ENCODE measurements at places on chromosomes 2 and 18.
A peak's percentile ranks its signal among the peaks of the same experiment; 100 is the strongest.

DNA sequence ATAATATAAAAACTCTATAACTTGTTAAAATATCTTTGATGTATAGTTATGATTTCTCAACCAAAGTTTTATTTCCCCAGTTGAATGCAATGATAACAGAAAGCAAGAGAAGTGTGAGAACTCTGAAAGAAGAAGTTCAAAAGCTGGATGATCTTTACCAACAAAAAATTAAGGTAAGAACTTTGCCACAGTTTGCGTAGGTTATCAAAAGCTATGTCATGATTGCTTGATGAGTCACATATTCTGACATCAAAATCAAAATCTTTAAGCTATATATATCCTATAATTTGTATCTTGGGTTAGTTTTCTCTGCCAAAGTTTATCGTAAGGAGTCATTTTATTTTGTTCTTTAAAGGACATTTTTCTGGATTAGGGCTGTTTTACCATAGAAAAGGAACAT lies 35.0 kb downstream of the NDC80 start:
- DNase-seq, result no peak

DNA sequence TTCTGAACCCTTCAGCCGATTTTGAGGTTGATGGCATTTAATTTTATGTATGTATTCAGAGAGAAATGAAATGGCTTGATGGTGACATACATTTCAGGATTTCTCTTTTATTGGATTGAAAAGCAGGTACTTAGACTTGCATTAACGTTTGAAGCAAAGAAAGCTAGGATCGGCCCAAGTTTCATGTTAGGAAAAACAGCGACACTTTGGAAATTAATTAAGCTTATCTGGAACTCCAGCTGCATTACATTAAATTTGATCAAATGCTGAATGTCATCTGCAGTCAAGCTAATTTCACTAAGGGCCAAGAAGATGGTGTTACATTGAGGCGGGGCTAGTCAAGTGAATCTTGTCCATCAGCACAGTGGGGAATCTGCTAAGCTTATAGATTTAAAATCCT lies 441.8 kb downstream of the IRS1 start:
- DNase-seq, result no peak

GRCh38 chr18:48993586-48993985 lies 42.8 kb upstream of the SMAD7 start:
- no peak for DNase-seq

GRCh38 chr2:169222665-169223064 lies 139.7 kb downstream of the LRP2 start:
- peak; percentile 11 for DNase-seq

DNA sequence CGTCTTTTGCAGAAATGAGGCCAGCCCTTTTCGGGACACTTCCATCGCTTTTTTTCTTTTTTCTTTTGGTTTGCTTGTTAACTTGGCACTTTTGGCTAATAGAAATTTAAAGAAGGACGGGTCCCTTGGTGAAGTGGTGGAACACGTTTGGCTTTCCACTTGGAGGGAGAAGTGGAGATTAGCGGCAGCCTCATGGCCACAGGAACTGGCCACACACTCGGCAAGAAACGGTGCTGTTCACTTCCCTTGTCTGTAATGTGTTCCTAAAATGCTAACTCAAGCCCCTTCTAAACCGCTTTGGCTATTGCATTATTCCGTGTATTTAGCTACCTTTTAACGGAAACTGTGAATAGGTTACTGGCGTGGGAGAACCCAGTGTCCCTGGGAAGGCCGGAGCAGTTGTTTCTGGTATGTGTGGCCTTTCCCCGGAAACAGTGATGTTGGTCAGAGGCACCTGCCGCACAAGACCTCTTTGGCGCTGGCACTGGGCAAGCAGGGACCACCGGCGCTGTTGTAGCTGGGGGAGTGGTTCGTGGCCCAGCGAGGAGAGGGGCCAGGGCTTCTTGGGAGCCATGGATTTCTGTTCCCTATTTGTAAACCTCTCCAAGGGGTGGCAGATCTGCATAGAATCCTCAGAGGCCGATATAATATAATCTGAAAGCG lies 981 bp downstream of the RAMP1 start:
- no peak for DNase-seq

DNA sequence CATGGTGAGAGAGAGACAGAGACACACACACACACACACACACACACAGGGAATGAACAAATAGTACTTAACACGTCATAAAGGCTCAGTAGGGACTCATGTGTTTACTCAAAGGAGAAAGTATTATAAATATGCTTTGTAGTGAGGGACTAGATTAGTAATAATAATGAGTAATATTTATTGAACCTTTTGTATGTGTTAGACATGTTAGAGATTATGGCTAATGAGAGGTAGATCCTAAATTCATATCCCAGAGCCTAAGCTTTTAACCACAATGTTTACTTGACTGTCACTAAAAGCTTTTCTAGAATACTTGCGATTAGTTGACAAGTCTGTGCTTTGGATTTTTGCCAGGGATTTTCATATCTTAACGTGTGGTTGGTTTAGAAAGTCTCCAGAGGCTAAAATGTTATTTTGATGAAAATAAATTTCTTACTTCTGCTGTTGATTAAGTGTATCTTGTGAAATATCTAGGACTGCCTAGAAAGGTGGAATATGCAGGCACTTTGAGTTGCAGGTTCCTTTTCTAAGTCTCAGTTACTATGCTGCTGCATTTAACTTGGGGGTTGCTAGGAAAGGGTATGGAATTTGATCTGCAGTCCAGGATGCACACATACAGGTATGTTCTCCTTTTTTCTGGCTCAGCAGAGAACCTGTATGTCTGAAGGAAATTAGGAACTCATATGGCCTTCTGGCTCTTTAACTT lies 64.5 kb downstream of the UBR3 start:
- no peak for DNase-seq

DNA sequence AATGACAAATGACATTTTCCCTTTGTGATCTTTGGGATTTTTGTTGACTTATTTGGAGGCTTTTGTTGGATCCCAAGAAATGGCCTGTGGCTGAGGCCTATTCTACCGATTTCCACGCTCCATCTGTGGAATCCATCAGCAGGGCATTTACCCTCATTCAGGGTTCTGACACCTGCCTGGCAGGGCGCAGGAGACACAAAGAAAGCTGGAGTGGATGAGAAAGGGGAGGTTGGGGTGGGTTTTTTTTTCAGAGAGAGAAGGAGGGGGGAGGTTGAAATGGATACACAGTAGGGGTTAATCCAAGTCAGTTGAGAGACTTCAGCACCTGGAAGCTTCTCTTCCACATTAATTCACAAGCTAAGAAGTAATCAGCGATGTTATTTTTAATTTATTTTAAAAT lies 59.7 kb downstream of the PAX3 start:
- no peak for DNase-seq

GRCh38 chr18:44731530-44732237 lies 51.0 kb downstream of the SETBP1 start:
- no peak for DNase-seq

DNA sequence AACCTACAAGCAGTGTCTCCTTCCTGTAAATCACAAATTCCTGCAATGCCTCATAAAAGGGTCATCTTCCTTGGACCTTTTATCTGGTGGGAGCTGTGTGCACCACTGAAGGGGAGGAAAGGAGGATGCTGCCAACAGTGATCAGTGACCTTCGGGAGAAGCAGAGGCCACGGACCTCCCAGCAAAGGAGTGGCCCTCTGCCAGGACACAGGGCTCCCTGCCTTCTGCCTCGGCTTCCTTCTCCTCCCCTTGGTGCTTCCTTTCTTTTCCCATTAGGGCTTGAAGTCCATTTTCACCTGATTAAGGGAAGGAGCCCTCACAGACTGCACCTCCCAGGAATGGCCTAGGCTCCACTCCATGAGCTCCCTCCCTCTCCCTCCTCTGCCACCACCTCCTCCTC lies 85.3 kb upstream of the ITGA6 start:
- no peak for DNase-seq

DNA sequence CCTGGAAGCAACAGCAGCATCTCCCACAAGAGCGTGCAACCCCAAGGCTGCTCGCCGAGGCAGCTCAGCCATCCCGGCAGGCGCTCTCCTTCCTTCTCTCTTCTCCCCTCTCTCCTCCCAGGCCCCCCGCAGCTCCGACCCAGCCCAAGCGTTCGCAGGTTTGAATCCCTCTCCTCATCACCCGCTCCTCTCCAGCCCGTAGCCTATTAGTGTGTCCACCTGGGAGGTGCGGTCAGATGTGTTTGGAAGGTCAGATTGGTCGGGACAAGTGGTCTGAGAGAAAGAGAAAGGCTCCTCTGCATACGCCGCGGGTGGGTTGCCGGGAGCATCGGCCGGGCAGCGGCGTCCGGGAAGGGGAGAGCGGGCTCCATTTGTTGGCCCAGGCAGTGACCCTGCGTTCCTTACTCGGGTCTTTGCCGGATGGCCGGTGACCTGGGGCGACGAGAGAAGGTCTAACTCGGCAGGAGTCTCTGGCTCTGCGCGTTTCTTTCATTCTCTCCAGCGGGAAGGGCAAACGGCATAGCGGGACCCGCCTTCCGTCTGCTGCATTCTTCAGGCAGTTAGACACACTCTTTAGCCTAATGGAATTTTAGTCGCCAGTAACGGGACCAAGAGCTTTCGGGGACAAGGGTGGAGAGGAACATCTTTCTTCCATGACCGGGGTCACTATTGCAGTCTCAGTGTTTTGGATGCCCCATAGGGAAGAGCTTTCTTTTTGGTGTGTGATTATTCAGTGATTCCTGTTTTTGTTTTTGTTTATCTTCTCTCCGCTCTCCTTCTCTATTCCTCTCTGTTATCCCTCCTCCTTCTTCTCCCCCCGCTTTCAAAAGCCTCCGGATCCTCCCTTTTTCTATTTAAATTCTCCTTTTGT lies 1.1 kb upstream of the TMEFF2 start:
- DNase-seq, result no peak

DNA sequence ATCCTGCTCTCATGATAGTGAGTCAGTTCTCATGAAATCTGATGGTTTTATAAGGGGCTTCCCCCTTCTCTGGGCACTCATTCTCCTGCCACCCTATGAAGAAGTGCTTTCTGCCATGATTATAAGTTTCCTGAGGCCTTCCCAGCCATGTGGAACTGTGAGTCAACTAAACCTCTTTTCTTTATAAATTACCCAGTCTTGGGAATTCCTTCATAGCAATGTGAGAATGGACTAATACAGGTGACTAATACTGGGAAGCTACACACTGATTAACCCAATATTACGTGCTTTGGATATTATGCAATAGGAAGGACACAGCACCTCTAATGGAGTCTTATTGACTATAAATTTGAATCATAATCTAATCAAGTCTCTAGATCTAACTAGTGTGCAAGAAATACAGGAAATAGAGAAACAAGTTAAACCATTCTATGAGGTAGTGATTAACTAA lies 107.2 kb upstream of the ETAA1 start:
- no peak for DNase-seq

DNA sequence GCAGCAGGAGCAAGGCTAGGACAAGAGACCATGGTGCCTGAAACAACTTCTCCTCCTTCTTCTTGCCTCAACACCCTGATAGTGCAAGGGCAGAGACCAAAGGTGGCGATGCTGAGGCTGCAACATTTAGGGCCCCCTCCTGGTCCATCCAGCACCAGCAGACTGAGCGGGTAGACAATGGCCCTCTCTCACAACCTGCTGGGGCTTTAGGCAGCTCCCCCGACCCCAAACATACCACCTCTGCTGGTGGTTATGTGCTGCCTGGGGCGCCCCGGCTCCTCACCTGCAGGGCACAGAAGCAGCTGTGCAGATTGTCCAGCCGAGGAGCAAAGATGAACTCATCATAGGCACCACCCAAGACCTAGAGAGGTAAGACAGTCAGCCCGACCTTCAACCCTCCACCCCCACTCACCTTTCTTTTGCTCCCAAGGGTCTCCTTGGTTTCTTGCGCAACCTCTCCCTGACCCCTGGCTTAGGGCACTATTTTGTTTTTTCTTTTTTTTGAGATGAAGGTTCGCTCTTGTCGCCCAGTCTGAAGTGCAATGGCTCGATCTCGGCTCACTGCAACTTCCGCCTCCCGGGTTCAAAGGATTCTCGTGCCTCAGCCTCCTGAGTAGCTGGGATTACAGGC lies 3.5 kb downstream of the DNPEP start:
- no peak for DNase-seq

- no peak for DNase-seq
These were observed 60.0 kb upstream of the NOSTRIN start for GRCh38 chr2:168742258-168742932.

Data from activated CD4-positive, alpha-beta T cell treated with anti-CD3 and anti-CD28 coated beads, Interleukin-2, Interleukin-6, amounts not matched to agents 100 ng/mL and 50 ng/mL, durations not matched to agents 16 hours and 8 hours (primary cell).